ENCODE measurements at places on chromosomes 11 and 22. TPM values are rescaled to one million over a fixed set of nuclear protein-coding genes. Genes with fewer than 3 reads are reported as not detected.

DNA sequence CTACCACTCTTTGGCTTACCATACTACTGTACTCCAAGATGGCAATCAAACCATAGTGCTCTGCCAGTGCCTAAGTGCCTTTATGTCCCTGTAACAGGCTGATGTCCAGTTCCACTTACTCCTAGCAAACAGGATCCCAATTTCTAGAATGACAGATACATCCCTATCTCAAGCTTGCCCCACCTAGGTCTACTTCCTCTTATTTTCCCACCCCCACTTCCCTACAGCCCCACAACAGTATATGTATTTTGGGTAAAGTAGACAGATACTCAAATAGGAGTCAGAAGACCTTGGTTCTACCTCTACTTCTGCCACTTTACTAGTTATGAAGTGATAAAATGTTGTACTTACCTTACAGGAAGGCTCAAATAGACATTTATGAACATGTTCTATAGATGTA, 24.1 kb downstream of the SIK3 start:
- no peak for DNase-seq

GRCh38 chr11:9022961-9023680, 19.3 kb upstream of the NRIP3 start:
- no peak for DNase-seq

GRCh38 chr22:28582806-28583205, 96.8 kb downstream of the TTC28 start:
- no peak for DNase-seq

DNA sequence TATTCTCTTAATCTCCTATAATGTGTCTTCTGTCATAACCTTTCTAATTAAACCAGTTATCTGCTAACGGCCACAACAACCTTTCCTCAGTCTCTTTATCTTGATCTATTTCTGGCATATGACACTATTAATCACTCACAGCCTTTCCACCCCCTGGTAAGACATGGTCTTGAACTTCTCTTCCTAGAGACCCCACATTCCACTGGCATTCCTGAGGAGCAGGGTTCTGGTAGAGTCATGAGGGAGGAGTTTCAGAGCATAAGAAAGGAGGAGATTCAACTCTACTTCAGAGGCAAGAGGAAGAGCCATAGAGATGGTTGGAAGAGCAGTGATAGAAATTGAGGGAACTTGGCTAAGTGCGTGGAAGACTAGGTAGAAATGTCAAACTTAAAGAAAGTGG, 325.6 kb downstream of the BLID start:
- no peak for DNase-seq

DNA sequence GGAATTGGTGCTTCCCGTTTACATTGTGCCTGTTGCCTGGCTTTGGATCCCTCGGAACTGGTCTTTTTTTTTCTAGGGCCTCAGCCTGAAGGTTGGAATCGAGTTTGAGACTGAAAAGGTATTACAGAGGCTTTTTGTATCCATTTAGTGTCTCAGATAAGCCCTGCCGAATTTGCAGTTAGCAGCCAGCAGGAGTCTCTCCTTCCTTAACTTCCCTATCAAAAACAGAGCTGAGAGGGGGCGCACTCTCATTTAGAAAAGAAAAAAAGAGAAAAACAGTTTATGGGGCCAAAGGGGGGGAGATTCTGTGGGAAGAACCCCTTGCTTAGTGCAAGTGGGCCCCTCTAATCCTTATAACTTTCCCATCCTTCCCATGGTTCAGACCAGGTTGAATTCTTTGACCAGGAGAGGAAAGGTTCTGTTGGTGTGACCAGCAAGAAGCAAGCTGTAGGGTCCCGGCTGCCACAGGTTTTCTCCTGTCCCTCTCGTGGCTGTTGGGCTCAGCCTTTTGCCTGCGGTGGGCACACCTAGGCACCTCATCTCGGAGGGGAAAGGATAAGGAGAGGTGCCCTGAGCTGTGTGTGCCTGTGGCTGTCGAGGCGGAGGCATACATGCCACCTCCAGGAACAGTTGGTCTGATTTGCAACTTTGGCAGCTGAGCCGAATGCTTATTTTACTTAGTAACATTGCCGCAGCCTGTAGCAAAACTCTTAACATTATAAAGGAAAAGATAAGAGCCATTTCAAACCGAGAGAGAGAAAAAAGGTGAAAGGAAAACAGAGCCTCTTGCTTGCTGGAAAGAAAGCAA, 565.0 kb upstream of the CNTN5 start:
- DNase-seq: no peak

DNA sequence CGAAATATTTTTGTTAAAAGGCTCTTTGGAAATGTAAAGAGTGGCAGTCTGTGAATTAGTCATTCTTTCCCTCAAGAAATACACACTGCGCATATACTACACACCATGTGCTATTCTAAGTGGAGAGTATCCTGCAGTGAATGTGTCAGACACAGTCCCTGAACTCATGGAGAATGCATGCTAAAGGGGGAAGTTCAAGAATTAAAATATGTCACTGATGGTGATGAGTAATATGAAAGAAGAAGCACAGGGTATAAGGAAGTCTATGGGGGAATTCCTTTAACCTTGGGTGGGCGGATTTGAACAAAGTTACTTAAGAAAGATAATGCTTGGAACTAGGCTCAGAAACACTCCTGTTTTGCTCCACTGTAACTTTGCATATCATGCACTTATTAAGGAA, 153.0 kb downstream of the LRRC4C start:
- DNase-seq: no peak

DNA sequence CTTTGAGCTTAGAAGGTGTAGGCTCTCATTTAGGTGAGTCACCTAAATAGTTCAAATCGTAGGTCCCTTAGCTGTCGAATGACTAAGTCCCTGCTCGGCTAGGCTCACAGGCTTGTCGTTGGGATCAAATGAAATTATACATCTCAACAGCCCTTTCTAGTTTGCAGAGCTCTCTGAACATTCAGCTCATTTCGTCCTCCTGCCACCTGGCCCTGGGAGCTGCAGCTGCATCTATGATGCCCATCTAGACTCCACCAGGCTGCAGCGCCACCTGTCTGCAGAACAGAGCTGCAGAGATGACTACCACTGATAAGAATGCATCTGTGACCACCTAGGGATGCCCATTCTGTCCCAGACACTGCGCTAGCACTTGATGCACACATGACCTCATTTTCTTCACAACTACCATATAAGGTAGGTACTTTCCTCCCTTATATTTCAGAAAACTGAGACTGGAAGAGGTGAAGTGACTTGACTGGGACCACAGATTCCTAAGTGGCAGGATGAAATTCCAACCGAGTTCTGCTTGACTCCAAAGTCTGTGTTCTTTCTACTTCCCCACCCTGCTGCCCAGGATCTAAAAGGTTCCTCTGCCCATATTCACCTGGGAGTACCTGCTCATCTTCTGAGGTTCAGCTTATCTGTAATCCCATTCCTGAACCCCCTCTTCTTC, 141.1 kb upstream of the NARS2 start:
- DNase-seq: peak; percentile 75

GRCh38 chr11:16347928-16348685, 8.2 kb downstream of the SOX6 start:
- DNase-seq: no peak

- no peak for DNase-seq
Measured at GRCh38 chr22:24997023-24997422, 44.5 kb downstream of the KIAA1671 start.

GRCh38 chr11:80860632-80861031, 1419.8 kb upstream of the TENM4 start:
- DNase-seq: no peak

DNA sequence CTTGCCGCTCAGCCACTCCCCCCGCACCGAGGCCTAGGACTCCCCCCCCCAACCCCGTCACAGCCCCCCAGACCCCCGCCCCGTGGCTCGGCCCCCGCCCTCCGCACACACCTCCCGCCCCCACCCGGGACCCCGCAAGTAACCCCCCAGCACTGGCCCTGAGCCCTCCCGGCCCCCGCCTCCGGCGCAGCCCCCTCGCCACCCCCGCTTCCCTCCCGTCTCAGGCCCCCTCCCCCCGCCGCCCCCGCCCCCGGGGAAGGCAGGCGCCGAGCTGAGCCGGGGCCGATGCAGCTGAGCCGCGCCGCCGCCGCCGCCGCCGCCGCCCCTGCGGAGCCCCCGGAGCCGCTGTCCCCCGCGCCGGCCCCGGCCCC, 1.5 kb downstream of the SHANK3 start:
- no peak for DNase-seq

DNA sequence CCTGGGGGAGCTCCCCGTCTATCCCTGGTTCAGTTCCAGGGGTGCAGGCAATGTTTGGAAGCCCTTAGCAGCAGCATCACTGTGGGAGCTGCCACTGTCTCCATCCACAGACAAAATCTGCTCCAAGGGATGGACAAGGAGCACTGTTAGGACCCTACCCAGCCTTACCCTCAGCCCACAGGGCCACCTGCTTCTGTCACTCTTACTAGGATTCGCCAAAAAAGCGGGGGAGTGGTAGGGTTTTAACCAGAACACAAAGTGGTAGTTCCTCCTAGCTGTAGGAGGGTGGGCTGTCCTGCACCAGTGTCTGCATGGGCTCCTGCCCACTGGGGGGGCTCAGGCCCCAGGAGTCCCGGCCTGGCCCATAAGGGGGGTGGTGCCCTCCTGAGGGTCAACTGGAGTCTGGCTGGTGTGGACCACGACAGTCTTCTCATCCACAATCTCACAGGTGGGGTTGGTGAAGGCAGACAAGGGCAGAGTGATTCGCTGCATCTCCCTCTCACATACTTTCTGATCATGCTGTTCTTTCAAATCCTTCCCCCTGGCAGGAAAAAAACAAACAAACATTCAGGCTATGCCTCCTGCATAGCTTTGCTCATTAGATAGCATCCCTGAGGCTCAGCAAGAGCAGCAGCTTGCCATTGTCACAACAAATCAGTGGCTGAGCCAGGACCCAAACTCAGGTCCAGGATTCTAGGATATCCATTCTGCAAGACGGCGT, 9.4 kb downstream of the PIK3IP1 start:
- DNase-seq: no peak

GRCh38 chr11:59680287-59681154, 11.7 kb upstream of the PATL1 start:
- DNase-seq: peak; percentile 78

- DNase-seq: no peak
Measured at GRCh38 chr11:12757416-12757815, 83.2 kb downstream of the TEAD1 start.

GRCh38 chr11:108732395-108732794, 67.5 kb downstream of the DDX10 start:
- DNase-seq: no peak

GRCh38 chr22:46941968-46942798, 179.7 kb downstream of the TBC1D22A start:
- no peak for DNase-seq

DNA sequence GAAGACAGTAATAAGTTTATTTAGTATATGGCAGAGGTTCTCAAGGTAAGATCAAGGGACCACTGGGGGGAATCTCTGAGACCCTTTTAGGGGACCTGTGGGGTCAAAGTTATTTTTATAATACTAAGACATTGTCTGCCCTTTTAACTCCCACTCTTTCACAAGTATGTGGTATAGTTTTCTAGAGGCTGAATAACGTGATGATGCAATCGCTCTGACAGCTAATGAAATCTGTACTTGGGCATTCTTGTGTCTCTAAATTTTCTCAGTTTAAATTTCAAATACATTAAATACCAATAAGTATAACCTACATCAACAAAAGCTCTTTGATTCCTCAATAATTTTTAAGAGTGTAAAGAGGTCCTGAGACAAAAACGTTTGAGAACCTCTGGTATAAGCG, 147.9 kb downstream of the ATG16L2 start:
- no peak for DNase-seq

GUCD1 gene
- 148 TPM for total RNA-seq

OR52L1 gene
- not detected for total RNA-seq

ALDH3B2 gene
- 1.3 TPM for total RNA-seq

C11orf21 gene
- total RNA-seq: 6.5 TPM

APOBEC3A gene
- 9.0 TPM for total RNA-seq

SCT gene
- not detected for total RNA-seq

TEX12 gene
- total RNA-seq: not detected

AGBL2 gene
- 0.96 TPM for total RNA-seq

MPZL2 gene
- total RNA-seq: 119 TPM

UBQLN3 gene
- 0.14 TPM for total RNA-seq

MMP27 gene
- not detected for total RNA-seq

ZPR1 gene
- total RNA-seq: 43.1 TPM
